Brain microvascular endothelial cell (primary cell): ENCODE measurements at places on chromosomes 13 and 19.

GRCh38 chr13:113365583-113365970, 1.6 kb upstream of the GRTP1 start:
- no peak for DNase-seq

- no peak for DNase-seq
These were observed 316.2 kb upstream of the KLHL1 start for GRCh38 chr13:70424428-70424827.

GRCh38 chr13:25042151-25042865, 53.6 kb upstream of the PABPC3 start:
- DNase-seq = no peak

GRCh38 chr13:71677124-71677523, 189.9 kb downstream of the DACH1 start:
- DNase-seq = no peak

GRCh38 chr13:111159362-111160320, 44.5 kb downstream of the ARHGEF7 start:
- no peak for DNase-seq

- DNase-seq = no peak
These were observed 2.2 kb upstream of the EID2 start for GRCh38 chr19:39542206-39542605.

DNA sequence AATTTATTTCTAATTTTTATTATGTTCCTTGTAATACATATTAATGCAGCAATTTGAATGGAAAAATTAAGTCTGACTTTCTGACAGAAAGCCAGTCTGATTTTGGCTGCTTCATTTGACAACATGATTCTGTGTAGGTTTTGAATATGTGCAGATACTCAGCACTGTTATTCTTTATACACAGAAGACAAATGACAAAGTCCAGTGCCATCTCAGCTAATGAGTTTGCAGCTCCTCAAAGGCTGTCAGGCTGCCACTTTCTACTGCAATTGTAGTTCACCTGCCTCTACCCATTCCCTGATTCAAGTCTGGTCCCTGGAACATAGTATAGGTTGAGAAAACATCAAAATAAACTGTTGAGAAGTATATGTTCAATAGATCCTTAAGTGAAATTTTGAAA, 2.9 kb upstream of the CHAMP1 start:
- no peak for DNase-seq

- peak; percentile 72 for DNase-seq
These were observed 2.1 kb upstream of the HOOK2 start for GRCh38 chr19:12777217-12778016.

- DNase-seq = peak; percentile 68
These were observed 221.0 kb downstream of the KLF12 start for GRCh38 chr13:73913079-73913740.

DNA sequence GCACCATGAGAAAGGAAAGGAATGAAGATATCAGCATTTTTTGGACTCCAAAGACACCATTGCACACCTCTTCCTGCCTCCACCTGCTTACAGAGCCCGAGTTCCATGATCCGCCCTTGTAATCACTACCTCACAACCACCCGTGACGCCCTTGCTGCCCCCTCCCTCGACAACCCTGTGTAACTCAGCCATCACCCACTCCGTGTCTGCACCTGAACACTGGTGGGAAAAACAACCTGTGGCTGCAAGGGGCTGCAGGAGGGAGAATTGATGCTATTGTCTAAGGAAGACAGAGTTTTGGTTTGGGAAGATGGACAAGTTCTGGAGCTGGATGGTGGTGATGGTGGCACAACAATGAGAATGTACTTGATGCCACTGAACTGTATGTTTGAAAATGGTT, 27.0 kb downstream of the ZIC5 start:
- DNase-seq = no peak

GRCh38 chr13:80866921-80867320, 526.0 kb upstream of the SPRY2 start:
- no peak for DNase-seq
